ENCODE measurements at places on chromosomes 1 and 21.
A peak's percentile ranks its signal among the peaks of the same experiment; 100 is the strongest.

DNA sequence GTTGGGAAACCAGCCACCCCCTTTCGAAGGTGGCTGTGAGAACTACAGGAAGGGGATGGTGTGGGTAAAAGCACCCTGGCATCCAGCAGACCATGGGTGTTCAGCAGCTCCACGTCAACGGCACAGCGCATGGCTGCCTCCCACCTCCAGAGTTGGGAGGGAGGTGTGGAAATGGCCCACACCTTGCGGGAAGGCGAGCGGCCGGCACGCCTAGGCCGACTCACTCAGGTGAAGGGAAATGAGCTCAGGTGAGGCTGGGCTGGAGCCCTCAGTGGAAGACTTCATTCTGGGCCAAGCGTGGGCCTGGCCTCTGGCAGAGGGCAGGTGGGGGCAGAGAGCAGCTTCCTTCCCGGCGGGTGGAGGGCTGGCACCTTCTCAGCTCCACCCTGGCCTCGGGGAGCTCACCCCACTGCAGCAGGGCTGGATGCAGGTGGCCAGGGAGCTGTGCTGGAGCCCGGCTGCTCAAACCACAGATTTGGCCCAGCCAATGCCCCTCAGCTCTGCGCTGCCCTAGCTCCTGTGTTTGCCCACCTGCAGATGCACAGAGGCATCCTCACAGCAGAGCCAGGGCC, 24.8 kb upstream of the ALDH4A1 start:
- no peak for DNase-seq

DNA sequence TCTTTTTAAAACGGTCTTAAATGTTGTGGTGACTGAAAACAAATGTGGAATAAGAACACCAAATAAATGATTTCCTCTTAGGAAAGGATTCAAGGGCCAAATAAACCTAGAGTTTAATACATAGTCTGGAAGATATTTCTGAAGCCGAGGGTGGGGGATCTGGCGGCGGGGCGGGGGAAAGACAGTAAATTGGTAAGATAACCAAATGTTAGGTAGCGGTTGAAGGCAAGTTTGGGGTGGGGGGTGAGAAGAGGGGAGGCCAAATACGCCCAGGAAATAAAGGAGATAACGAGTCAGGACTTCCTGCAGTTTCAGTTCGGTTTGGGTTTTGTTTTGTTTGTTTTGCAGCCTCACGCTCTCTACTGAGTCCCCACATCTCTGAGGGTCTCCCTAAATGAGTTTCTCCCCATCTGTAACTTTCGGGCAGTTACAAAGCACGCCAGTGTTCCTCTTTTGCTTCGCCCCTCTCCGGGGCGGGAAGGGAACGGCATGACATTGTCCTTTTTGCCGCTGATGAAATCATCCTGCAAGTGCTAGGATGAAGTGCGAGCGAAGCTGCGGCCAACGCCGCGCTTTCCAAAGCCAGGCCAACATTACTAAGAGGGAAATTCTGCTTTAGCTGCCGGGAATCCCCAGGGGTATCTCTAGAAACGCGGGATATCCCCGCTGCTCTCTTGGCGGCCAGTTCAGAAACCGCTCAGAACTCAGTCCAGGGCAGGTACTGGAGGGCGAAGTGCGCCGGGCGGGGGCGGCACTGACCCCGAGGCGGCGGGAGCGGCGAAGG, 844 bp downstream of the NIBAN1 start:
- DNase-seq = peak; percentile 5

- DNase-seq = no peak
These were observed 78.4 kb upstream of the CTTNBP2NL start for GRCh38 chr1:112317611-112318062.

DNA sequence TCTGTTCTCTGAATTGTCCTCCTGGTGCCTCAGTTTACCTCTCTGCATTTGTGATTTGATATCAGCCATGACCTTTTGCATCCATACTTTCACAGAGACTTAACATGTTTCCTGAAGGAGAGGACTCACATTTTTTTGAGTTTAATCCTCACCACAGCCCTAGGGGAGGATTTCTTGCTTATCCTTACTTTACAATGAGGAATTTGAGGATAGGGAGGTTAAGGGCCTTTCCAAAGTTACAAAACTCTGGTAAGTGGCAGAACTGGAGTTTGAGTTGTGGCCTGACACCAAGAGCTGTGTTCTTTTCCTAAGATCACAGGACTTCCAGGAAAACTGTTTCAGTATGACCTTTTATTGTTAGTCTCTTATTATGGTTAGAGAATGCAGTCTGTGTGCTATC, 34.2 kb downstream of the TNFRSF8 start:
- DNase-seq = no peak

DNA sequence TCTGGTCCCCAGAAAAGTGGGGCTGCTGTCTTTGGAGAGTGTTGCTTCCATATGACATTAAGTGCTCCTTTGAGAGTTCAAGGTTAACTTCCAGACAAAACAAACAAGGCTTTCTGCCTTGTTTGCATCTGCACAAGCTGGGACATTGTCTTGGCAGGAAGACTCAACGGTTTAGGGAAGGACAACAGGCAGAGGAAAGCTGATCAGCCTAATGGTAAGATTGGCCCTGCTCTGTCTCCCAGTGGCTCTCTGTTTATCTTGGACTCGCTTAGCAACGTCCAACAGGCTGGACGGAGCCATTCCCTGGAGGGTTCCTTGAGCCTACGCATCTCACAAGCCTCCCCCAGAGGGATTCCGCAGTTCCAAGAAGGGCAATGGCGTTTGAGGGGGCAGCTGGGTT, 62.2 kb upstream of the SLC44A3 start:
- DNase-seq = no peak

GRCh38 chr1:205045146-205045545, 2.1 kb downstream of the CNTN2 start:
- no peak for DNase-seq

DNA sequence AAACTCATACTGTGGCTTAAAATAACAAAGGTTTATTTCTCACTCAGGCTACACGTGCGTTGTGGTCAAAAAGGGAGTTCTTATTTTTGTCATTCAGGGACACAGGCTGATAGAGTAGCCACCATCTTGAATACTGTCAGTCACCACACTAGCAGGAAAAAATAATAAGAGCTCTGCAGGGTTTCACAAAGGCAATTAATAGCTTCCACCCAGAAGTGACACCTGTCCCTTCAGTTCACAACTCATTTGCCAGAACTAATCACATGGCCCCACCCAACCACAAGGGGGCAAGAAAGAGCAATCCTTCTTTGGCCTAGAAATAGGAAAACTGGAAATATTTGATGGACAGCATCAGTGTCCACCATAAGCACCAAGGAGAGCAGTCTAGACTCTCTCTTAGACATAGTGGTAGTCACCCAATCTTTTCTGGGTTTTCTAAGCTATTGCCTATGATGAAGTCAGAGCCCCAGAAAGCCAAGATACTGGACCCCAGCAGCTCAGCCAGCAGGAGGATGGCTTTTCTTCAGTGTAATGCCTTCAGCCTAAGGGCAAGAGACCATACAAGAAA, 8.2 kb downstream of the HAPLN2 start:
- no peak for DNase-seq

GRCh38 chr1:182725259-182726255, 41.2 kb upstream of the RGS8 start:
- DNase-seq = no peak

DNA sequence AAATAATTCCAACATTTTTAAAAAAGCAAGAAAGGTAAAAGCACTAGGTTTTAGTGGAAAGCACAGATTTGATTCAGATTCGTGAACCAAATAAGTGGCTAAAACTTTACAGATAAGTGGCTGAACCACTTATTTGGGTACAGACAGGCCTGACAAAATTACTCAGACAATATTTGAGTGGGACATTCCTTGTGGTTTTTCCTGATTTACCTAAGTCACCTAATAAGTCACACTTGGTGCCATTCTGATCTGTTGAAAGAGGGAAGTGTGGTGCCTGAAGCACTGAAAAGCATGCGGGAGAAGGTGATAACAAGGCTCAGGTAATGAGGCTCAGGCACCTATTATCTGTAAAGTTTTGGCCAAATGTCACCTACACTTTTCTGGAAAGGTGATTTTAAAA, 81.6 kb upstream of the CD55 start:
- no peak for DNase-seq

GRCh38 chr1:214683621-214684020, 80.6 kb downstream of the CENPF start:
- DNase-seq = no peak

DNA sequence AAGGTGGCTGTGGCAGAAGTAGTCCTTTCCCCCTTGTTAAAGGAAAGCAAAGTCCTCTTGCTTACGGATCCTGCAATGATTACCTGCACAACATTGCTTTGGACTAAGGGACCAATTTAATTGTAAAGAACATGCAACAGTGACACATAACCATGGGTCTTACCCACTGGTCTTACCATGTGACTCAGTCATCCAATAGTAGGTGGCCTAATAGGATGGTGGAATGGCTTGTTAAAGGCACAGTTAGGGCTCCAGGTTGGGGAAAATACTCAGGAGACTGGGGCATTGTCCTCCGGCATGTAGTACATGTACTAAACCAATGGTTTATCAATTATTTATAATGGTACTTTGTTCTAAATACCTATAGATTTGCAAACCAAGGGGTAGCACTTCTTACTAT, 2.1 kb upstream of the YIPF1 start:
- DNase-seq = no peak

DNA sequence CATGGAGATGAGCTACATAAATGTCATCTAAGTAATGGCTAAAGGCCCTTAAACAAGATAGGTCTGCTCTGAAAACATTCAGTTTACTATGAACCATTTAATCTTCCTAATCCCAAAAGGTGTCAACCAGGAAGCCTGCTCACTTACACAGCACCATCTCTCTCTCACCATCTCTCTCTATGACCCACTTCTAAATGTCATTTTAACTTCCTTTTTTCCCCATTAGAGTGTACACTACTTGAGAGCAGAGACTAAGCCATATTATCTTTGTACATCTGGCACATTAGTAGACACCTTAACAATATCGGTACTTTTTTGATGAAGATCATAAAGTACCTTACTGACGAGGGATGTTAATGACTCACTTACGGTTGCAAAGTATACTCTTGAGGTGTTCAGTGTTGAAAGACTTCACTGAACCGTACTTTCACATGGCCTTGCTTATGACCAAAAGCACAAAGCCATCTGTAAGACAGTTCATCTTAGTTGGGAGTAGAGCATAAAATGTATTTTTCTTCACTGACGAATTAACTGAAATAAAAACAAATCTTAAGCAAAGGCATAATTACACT, 25.4 kb downstream of the FBXO42 start:
- no peak for DNase-seq

- DNase-seq = no peak
These were observed 108.6 kb downstream of the SIK1 start for GRCh38 chr21:43318368-43318767.

DNA sequence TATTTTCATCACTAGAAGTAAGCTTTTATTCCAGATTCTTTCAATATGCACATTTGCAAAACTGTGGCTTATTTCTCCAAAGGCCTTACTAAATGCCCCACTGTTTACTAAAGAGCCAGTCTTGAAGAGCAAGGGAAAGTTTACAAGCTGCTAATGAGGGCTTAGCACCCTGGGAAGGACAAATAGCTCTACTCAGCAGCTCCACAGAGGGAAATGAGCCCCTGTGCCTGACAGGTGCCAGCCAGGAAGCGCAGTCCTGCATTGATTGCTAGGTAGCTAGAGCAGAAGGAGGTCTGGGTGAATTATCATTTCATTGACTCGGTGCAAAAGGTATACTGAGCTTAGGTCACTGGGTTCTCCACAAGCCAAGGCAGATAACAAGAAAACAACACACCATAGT, 307.0 kb downstream of the SETD4 start:
- no peak for DNase-seq

DNA sequence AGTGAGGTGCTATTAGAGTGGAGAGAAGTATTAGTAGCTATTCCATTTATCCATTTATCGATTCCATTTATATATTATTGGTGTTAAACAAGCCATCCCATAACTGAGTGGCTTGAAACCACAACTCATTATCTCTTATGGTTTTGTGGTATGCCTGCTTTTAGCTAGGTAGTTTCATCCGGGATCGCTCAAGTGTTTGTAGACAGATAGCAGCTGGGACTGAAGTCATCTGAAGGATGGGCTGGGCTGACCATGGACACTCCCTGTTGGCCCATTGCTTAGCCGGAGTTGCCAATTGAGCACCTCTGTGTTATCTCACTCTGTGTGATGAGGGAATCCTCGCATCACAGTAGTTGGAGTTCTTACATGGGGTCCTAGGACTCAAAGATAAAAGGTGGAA, 622.5 kb downstream of the PLA2G4A start:
- no peak for DNase-seq

GRCh38 chr1:15669864-15670263, 14.3 kb upstream of the PLEKHM2 start:
- DNase-seq = no peak

GRCh38 chr21:31675960-31676359, 16.5 kb downstream of the SOD1 start:
- DNase-seq = no peak

GRCh38 chr1:117928881-117929342, 509 bp downstream of the GDAP2 start:
- peak; percentile 4 for DNase-seq

GRCh38 chr1:157363660-157364140, 188.6 kb downstream of the FCRL5 start:
- no peak for DNase-seq

GRCh38 chr1:201707656-201708055, 121.3 kb upstream of the IPO9 start:
- DNase-seq = no peak

- DNase-seq = no peak
These were observed 27.2 kb upstream of the BCL10 start for GRCh38 chr1:85303440-85304162.

GRCh38 chr1:2159124-2159523, 35.4 kb downstream of the FAAP20 start:
- DNase-seq = no peak

DNA sequence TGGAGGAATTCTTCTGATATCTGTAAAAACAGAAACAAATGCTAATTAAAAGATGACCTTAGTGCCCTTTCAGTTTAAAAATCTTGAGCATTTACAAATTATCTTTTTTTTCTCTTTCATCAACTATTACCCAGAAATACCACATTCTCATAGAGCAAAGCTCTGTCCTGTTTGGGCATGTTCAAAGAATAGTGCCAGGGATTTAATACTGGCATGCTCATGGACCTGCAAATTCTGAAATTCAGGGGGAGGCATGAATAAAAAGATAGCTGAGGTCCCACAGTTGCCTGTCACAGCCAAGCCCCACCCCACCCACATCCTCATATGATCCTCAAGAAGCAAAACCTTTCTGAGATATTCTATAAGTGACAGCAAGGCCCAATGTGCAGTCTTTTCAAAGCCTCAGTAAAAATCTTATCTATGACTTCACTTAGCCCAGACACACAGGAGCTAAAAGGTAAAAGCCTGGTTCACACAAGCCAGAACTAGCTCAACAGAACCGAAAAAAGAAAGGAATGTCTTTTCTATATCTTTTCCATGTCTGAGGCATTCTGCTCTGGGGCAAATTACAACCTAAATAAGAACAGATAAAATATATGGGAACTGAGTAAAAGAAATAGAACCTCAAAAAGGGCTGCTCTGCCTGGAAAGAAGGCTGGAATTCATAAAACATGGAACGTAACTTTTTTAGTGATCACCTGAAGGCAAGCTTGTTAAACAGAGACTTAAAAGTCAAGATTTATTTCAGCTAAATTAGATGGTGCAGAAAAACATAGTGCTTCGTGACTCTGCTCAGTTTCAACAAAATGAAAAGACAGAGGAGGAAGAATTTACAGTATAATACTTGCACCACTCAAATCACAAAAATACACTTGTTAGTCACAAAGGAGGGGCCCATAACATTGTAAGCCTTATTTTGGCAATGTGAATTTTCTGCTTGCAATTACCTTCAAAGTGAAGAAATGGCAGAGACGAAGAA, 11.0 kb downstream of the WLS start:
- DNase-seq = no peak

All from stimulated activated CD4-positive, alpha-beta T cell treated with anti-CD3 and anti-CD28 coated beads, TNF-alpha, amount 100 ng/mL, for 1 hour (primary cell).